ENCODE measurements at places on chromosomes 13 and 19.

- DNase-seq = peak; percentile 15
Observed at GRCh38 chr13:30224732-30225131, 82.6 kb downstream of the KATNAL1 start.

- DNase-seq = no peak
Observed at GRCh38 chr13:91459485-91459884, 61.1 kb downstream of the GPC5 start.

DNA sequence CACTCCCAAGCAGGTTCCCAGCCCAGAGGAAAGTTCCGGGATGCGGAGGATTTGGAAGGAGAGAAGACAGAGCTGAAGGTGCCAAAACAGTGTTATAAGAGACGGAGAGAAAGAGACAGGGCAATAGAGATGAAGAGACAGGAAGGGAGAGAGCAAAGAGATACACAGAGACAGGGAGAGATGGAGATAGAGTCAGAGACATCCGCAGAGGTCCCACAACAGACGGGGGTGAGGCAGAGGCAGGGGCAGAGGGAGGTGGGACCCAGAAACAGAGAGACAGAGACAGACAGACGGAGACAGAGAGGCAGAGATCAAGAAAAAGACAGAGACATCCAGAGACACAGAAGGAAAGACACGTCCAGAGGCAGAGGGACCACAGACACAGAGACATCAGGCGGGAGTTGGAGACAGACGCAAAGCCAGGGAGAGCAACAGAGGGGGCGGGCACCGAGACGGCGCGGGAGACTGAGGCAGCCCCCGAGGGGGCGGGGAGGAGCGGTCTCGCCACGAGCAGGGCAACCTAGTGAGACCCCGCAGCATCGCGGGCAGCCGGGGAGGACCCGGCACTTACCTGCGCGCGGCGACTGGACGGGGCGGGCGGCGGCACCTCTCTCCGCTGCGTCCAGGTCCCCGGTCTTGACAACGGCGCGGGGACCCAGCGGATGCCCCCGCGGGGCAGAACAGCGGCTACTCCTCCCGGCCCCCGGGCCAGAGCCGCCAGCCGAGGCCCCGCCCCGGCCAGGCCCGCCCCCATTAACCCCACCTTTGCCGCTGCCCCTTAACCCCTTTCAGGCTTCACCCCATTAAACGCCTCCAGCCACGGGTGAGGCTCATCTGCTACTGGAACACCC lies at the start of gene GPR4:
GPR4 (minus strand) TSS at position 689 of the 851 bp plus-strand sequence. CDS start 10,346 bp downstream, outside the sequence.
- no peak for DNase-seq

DNA sequence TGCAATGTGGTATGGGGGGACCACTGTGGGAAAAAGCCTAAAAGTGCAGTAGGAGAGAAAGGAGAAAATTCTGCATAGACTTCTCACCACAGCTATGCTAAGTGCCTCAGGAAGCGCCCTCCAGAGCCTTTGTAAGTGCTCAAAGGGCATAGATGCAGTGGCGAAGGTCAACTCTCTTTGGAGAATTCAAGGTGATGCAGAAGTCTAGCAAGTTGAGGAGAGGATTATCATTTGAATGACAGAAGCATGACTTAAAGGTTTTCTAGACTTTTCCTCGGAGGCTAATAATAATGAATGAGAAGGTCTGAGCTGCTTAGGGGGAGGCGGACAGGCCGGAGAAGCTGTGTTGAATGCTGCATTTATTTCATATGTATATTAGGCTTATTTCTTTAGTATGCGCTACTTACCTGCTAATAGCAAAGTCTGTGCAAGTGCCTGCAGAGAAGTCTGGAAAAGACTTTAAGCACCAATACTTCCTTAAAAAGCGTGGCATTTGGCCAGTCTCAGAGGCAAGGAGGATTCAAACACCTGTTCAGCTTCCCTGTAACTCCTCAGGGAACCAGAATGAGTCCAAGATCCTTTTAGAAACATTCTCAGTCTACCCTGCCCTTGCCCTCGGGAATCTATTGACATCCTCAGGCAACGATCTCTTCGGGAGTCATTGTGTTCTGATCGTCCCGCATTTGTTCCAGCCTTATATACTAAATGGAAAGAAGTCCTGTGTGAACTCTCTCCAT lies 56.2 kb downstream of the FLT1 start:
- no peak for DNase-seq

DNA sequence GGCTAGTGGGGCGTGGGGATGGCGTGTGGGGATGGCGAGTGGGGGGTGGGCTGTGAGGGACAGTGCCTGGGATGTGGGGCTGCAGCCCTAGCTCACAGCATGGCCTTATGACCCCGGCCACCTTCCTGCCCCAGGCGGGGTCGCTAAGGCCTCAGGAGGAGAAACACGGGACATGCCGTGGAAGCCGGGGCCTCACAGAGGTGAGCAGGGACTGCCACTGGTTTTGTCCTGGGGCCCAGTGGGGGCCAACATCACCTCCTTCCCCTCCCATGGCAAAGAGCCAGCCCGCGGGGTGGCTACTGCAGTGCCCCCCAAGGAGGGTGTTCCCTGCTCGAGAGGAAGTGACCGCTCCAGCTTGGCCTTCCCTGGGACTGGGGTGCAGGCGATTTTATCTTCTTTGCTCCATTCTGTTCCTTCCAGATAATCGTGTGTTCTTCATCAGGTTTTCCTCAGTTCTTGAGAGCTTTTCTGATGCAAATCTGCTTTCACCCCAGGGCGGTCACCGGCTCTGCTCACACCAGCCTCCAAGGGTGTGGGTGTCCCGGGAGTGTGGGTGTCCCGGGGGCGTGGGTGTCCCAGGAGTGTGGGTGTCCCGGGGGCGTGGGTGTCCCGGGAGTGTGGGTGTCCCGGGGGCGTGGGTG lies 1.2 kb downstream of the F7 start:
- DNase-seq = no peak

GRCh38 chr19:42140125-42140754 lies 8.0 kb upstream of the POU2F2 start:
- peak; percentile 66 for DNase-seq

DNA sequence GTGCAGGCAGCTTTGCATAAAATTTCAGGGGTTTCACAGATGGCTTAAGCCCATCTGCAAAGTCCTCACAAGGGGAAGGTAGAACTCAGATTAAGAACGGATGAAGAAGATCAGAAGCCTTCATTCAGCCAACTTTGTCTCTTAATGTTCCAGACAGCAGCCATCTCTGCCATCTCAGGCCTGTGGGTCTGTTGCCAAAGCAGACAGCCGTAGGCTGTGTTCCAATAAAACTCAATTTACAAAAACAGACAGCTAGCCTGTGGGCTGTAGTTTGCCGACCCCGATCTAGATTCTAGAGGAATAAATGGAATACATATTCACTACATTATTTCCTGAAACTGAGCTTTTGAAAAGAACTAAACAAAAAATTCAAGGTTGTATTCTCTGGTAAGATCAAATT lies 3.8 kb downstream of the DCUN1D2 start:
- no peak for DNase-seq

GRCh38 chr19:30083125-30083681 lies 141.2 kb downstream of the URI1 start:
- no peak for DNase-seq

GRCh38 chr13:99129050-99129449 lies 71.6 kb upstream of the UBAC2 start:
- no peak for DNase-seq

DNA sequence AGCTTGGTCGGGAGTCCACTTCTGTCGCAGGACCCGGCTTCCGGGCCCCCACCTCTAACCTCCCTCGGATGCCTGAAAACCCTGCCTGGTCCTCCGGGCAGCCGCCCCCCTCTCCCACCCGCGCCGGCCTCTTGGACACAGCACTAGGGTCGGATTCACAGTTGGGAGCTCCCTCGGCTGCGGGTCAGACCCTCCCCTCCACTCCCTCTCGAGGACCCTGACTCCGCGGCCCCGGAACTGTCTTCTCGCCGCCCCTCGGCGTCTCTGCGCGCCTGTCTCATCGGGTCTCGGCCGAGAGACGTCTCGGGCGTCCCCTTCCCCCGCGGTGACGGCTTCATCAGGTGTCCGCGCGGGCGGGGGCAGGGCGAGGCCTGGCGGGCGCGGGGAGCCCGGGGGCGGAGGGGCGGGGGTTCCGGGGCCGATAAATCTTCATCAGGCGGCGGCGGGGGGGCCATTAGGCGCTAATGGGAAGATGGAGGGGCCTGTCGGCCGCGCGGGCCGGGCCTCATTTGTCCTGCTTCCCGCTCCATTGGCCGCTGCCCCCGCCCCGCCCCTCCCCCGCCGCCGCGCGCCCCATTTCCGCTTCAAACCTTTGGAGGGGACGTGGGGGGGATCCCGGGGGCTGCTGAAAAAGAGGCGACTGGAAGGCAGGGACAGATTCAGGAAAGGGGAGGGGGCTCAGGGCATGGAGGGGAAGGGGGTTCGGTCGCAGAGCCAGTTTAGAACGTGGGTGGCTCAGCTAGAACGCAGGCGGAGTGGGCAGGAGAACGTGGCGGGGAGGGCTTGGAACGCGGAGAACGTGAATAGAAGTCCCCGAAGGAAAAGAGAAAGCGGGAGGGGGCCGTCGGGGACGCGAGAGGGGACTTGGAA lies 11.8 kb upstream of the ERFL start:
- DNase-seq = peak; percentile 22

GRCh38 chr13:19345916-19346422 lies 164.3 kb upstream of the TUBA3C start:
- no peak for DNase-seq

DNA sequence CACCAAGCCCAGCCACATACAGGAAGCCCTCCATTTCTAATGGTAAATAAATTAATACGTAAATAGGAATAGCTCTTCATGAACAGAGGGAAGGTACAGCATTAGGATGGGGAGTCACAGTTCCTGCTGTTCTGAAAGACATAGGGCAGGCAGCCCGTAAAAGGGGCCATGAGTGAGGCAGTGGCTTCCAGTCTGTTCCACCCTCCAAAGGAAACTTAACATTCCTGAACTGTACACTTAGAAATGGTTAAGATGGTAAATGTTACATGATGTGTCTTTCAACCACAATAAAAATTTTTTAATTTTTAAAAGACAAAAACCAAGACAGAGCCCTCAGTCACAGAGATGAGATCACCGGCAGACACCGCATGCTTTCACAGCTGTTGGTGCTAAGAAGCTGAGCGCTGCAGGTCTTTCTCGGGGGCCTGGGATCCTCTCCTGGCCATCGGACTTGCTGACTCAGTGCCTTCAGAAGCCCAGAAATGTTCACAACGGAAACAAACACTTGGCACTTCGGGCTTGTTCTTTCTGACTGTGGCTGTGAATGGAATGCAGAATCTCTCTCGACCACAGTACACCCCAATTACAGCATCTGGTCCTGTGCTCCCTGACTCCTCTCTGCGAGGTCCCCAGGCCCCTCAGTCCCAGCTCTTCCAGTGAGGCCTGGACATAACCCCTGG lies 36.4 kb downstream of the EPS15L1 start:
- peak; percentile 97 for DNase-seq

GRCh38 chr13:103099722-103100293 lies 33.6 kb upstream of the SLC10A2 start:
- DNase-seq = peak; percentile 7

- no peak for DNase-seq
Observed at GRCh38 chr13:90746230-90746629, 601.3 kb upstream of the MIR17HG start.

DNA sequence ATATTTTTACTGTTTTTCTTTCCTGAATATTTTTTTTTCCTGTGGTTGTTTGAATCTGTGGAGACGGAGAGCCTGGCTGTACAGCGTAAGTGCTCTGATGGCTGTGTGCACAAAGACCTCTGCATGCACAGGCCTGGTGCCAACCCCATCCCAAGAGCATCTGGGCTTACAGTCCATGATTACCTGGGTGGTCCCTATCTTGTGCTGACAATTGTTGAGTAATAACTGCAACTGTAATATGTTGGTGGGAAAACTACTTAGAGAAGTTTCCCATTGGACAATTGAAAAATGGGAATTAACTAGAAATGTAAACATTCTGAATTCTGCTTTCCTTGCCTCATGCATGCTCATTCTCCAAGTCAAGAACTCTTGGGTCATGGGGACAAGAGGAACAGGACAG lies 268.7 kb downstream of the SHISA2 start:
- no peak for DNase-seq

- DNase-seq = no peak
Observed at GRCh38 chr19:55600662-55601028, 557 bp downstream of the ZNF524 start.

DNA sequence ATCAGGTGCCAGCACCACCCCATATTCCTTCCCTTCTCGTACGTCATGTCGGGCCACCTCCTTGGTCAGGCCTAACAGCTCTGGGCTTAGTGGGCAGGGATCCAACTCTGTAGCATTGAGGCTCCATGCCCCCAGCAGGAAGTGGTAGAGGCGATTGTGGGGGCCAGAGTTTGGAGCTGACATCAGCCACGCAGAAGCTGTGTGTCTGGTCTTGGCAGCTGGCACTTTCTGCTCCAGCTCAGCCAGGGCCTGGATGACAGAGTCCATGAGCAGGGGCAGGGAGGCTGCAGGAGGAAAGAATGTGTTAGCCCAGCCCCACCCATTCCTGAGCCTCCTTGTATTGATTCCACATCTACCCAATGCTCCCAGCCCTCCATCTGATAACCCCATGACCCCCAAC lies 3.0 kb downstream of the PGLYRP2 start:
- DNase-seq = no peak

DNA sequence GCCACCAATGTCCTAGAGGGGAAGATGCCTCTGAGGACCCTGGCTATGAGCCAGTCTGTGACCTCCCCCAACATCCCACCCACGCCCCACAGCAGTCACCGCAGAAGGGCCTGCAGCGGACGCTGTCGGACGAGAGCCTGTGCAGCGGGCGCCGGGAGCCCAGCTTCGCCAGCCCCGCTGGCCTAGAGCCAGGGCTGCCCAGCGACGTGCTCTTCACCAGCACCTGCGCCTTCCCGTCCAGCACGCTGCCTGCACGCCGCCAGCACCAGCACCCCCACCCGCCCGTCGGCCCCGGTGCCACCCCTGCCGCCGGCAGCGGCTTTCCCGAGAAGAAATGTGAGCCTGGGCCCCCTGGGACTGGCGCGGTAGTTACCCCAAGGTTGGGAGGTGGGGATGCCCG lies 30.6 kb downstream of the DPF1 start:
- no peak for DNase-seq

DNA sequence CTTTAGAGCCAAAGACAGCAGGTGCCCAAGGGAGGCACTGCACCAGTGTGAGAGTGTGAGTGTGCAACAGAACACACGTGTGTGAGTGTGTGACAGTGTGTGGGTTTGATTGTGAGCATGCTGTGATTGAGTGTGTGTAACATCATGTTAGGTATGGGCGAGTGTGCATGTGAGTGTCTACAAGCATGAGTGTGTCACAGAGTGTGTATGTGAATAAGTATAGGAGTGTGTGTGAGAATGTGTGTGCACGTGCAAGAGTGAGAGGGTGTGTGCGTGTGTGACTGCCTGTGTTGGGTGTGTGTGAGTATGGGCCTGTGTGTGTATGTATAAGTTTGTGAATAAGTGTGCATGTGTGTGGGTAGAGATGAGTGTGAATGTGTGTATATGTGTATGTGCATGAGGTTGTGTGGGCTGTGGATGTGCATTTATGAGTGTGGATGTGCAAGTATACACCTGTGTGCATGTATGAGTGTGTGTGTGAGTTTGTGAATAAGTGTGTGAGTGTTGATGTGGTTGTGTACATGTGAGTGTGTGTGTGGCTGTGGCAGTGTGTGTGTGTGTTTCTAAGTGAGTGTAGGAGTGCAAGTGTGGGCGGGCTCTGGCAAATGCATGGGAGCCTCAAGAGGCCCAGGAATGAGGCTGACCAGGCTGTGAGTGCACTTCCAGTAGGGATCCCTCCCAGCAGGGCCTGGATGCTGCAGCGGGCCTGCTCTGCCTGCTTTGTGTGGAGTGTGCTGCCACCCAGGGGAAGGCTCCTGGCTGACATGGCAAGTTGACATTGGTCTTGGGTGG lies 198.4 kb downstream of the COL4A1 start:
- peak; percentile 85 for DNase-seq
